ENCODE measurements at places on chromosomes 6 and 20.

DNA sequence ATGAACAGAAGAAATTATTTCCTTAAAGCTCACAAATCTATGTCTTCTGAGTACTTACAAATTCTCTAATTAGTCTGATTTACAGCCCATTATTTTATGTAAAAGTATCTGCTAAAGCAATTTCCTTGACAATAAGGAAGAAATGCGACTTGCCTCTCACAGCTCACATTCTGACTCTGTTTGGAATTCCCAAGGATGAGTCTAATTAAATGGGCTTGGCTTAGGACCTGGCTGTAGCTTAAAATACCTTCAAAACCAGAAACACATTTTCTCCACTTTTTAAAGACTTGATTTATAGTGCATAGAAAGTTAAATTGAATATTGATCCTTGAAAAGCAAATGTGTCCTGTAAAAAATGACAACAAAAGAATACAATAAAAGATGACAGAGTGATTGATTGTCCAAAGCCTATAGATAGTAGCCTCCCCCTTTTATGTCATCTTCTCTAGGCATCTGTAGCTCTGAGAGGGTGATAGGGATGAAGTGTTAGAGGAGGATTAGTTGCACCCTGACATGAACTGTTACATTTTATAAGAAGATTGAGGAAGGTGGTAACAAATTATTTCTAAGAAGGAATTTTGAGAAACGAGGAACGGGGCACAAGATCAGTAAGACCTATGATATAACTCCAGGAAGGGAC, 118.9 kb downstream of the MACROD2 start:
- H3K4me1 ChIP-seq = no peaks in the 10 kb centered on the region
- no peak overlapping the region for H3K4me3 ChIP-seq
- H3K27ac ChIP-seq = no peak overlapping the region
- no peaks in the 10 kb centered on the region for H3K27me3 ChIP-seq
- no peak for DNase-seq
- no peaks in the 10 kb centered on the region for H3K36me3 ChIP-seq

DNA sequence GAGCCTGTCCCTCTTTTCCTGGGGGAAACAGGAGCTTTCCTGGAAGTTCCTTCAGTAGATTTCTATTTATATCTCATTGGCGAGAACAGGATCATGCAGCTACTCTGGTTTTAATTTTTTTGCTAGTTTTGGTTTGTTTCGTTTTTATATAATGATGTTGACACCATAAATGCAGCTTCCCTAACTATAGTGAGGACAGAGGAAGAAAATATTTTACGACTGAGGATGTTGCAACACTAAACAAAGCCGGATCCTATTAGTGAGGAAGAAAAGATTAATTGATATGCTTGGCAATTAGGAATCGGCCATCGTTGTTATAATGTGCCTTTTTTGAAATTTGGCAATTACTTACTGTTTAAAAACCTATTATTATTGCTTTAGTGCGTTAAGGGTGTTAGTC, 16.6 kb downstream of the KDM1B start:
- peak overlapping the region; percentile 17 for H3K27ac ChIP-seq
- peaks cover 11% of the 10 kb centered on the region for H3K36me3 ChIP-seq
- no peaks in the 10 kb centered on the region for H3K4me1 ChIP-seq

GRCh38 chr6:41739041-41739440, 3.6 kb upstream of the TFEB start:
- H3K4me1 ChIP-seq = peaks cover 2% of the 10 kb centered on the region
- H3K27me3 ChIP-seq = no peaks in the 10 kb centered on the region
- no peak for DNase-seq
- no peak overlapping the region for H3K4me3 ChIP-seq

GRCh38 chr6:86913795-86914194, 23.5 kb upstream of the HTR1E start:
- H3K4me3 ChIP-seq = no peak overlapping the region
- no peak overlapping the region for H3K27ac ChIP-seq
- no peak for DNase-seq
- H3K4me1 ChIP-seq = no peaks in the 10 kb centered on the region
- H3K36me3 ChIP-seq = no peaks in the 10 kb centered on the region

DNA sequence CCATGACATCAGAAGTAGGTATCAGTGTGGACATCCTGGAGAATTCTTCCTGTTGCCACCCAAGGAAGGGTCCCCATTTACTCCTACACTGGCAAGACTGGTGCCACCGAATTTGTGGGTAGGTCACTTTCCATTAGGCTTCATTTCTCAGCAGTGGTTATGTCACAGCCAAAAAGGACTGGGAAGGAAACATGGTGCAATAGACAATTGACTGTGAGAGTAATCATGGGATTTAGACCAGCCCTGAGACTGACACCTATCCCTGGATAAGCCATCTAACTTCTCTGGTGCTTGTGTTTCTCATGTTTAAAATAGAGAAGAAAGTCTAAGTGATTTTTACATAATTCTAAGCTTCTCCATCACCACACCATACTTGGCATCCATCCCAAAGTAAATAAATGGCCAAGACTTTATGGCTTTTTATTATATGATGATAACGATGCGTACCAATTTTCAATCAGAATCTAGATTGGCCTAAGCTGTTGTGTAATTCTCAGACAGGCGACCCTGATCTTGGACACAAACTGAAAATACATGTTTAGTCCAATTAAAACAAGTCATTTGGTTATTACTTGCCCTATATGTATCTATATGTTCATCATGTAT, 10.2 kb downstream of the SMPDL3A start:
- H3K36me3 ChIP-seq = peaks cover 1% of the 10 kb centered on the region
- H3K4me1 ChIP-seq = peaks cover 32% of the 10 kb centered on the region

- H3K4me3 ChIP-seq = no peak overlapping the region
- no peak overlapping the region for H3K27ac ChIP-seq
- no peaks in the 10 kb centered on the region for H3K36me3 ChIP-seq
These were observed 32.1 kb upstream of the COL21A1 start for GRCh38 chr6:56279331-56280080.

GRCh38 chr6:53673162-53673727, 7.7 kb upstream of the KLHL31 start:
- DNase-seq = peak; percentile 28
- no peaks in the 10 kb centered on the region for H3K36me3 ChIP-seq
- no peaks in the 10 kb centered on the region for H3K27me3 ChIP-seq
- H3K4me3 ChIP-seq = no peak overlapping the region
- H3K4me1 ChIP-seq = no peaks in the 10 kb centered on the region
- peak overlapping the region; percentile 68 for H3K27ac ChIP-seq

- no peak overlapping the region for H3K27ac ChIP-seq
- no peaks in the 10 kb centered on the region for H3K4me1 ChIP-seq
- peak; percentile 44 for DNase-seq
- H3K4me3 ChIP-seq = no peak overlapping the region
- no peaks in the 10 kb centered on the region for H3K27me3 ChIP-seq
These were observed 4.4 kb upstream of the IBTK start for GRCh38 chr6:82251942-82252341.

- H3K4me3 ChIP-seq = no peak overlapping the region
- peaks cover 53% of the 10 kb centered on the region for H3K27me3 ChIP-seq
- no peaks in the 10 kb centered on the region for H3K36me3 ChIP-seq
- no peaks in the 10 kb centered on the region for H3K4me1 ChIP-seq
- H3K27ac ChIP-seq = no peak overlapping the region
- DNase-seq = no peak
These were observed 20.3 kb downstream of the AARS2 start for GRCh38 chr6:44292661-44293365.

- H3K27ac ChIP-seq = no peak overlapping the region
- no peaks in the 10 kb centered on the region for H3K4me1 ChIP-seq
- no peak overlapping the region for H3K4me3 ChIP-seq
- H3K36me3 ChIP-seq = no peaks in the 10 kb centered on the region
- no peaks in the 10 kb centered on the region for H3K27me3 ChIP-seq
These were observed 41.1 kb upstream of the PTGIS start for GRCh38 chr20:49608752-49609670.

GRCh38 chr20:61918548-61918947, 147.1 kb downstream of the TAF4 start:
- no peak overlapping the region for H3K27ac ChIP-seq
- DNase-seq = no peak
- H3K4me3 ChIP-seq = no peak overlapping the region
- no peaks in the 10 kb centered on the region for H3K4me1 ChIP-seq

DNA sequence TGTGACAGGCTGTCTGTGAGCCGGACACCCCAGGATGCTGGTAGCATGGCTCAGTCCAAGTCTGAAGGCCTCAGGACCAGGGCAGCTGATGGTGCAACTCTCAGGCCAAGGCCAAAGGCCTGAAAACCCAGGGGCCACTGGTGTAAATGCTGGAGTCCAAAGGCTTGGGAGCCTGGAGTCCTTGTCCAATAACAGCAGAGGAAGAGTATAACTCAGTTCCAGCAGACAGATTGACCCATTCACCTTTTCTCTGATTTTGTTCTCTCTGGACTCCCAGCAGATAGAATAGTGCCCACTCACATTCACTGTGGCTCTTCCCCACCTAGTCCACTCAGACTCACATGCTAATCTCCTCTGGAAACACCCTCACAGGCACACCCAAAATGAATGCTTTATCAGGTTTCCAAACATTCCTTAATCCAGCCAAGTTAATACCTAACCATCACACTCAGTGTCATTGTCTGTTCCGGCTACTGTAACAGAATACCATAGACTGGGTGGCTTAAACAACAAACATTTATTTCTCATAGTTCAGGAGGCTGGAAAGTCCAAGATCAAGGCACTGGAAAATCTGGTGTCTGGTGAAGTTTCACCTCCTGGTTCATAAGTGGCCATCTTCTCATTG, 5.0 kb upstream of the TRAF3IP2 start:
- H3K27me3 ChIP-seq = no peaks in the 10 kb centered on the region
- H3K4me3 ChIP-seq = no peak overlapping the region
- no peak overlapping the region for H3K27ac ChIP-seq
- peaks cover 2% of the 10 kb centered on the region for H3K4me1 ChIP-seq
- H3K36me3 ChIP-seq = no peaks in the 10 kb centered on the region

DNA sequence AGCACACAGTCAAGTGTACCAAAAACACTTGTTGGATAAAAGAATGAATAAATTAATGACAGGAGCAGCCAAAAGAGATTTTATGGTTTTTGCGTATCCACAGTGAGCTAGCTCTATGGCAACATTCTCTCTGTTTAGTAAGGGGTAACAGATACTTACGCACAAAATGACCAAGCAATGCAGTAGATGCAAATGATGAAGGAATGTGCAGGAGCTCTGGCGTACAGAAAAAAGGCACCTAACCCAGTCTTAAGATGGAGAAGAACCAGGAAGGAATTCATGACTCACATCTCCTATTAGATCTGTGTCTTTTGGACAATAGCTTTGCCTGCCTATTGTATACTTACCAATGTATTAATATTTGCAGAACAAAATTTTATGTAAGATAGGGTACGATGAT, 191.9 kb upstream of the PREP start:
- DNase-seq = no peak
- H3K27ac ChIP-seq = no peak overlapping the region
- H3K4me1 ChIP-seq = peaks cover 1% of the 10 kb centered on the region
- H3K4me3 ChIP-seq = no peak overlapping the region
- H3K36me3 ChIP-seq = no peaks in the 10 kb centered on the region
